ENCODE measurements at places on chromosomes 11 and 22. TPM values are rescaled to one million over a fixed set of nuclear protein-coding genes. Genes with fewer than 3 reads are reported as not detected.
A peak's percentile ranks its signal among the peaks of the same experiment; 100 is the strongest.

The TNNI2 gene
- total RNA-seq, result 1.3 TPM

The CLMP gene
- 4.8 TPM for total RNA-seq

The CD3D gene
- total RNA-seq, result not detected

The PIWIL4 gene
- 2.5 TPM for total RNA-seq

- H3K36me3 ChIP-seq, result peaks cover 2% of the 10 kb centered on the region
- no peak for DNase-seq
- H3K4me1 ChIP-seq, result peaks cover 7% of the 10 kb centered on the region
- H3K27ac ChIP-seq, result no peak overlapping the region
These were observed 162.7 kb downstream of the MAML2 start for GRCh38 chr11:96180341-96180740.

GRCh38 chr11:19351426-19351825 lies 110.7 kb upstream of the E2F8 start:
- no peak for DNase-seq
- peaks cover 55% of the 10 kb centered on the region for H3K27me3 ChIP-seq
- H3K36me3 ChIP-seq, result no peaks in the 10 kb centered on the region

- no peak for DNase-seq
- peaks cover 14% of the 10 kb centered on the region for H3K4me1 ChIP-seq
- H3K27ac ChIP-seq, result no peak overlapping the region
- no peak overlapping the region for H3K4me3 ChIP-seq
These were observed 221.1 kb downstream of the LARGE1 start for GRCh38 chr22:33699176-33699575.

GRCh38 chr22:27966168-27967064 lies 47.4 kb upstream of the PITPNB start:
- H3K27ac ChIP-seq, result no peak overlapping the region
- no peak overlapping the region for H3K4me3 ChIP-seq
- no peaks in the 10 kb centered on the region for H3K27me3 ChIP-seq
- no peaks in the 10 kb centered on the region for H3K36me3 ChIP-seq

DNA sequence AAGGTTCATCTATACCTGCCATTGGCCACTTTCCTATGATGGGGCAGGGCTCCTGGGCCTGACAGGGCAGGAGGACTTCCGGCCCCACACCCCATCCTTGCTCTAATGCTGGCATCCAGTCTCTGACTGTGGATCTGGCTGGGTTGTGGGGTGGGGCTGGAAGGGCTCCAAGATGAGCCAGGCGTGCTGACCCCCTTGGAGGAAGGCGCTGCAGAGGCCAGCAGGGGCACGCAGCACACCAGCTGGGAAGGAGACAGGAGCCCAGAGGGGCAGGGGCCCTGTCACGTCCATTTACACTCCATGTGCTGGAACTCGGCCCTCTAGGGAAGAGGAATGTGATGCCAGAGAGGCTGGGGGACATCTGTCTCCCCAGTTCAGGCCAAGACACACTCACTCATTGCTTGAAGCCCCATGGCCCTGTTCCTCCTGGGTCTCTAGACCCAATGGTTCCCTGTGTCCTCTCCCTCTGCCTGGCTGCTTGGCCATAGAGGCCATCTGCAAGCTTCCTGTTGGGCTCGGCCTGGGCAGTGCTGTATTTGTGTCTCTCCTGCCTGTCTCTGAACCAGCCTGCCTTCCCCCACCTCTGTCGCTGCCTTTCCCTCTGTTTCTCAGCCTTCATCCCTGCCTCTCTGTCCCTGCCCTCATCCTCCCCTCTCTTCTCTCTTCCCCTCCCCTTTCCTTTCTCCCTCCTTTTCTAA lies 67.5 kb upstream of the NECTIN1 start:
- no peak overlapping the region for H3K27ac ChIP-seq
- no peaks in the 10 kb centered on the region for H3K36me3 ChIP-seq
- H3K27me3 ChIP-seq, result peaks cover 11% of the 10 kb centered on the region
- DNase-seq, result peak; percentile 68
- H3K4me1 ChIP-seq, result peaks cover 48% of the 10 kb centered on the region
- H3K4me3 ChIP-seq, result no peak overlapping the region
